ENCODE measurements at places on chromosomes 12 and 14.

DNA sequence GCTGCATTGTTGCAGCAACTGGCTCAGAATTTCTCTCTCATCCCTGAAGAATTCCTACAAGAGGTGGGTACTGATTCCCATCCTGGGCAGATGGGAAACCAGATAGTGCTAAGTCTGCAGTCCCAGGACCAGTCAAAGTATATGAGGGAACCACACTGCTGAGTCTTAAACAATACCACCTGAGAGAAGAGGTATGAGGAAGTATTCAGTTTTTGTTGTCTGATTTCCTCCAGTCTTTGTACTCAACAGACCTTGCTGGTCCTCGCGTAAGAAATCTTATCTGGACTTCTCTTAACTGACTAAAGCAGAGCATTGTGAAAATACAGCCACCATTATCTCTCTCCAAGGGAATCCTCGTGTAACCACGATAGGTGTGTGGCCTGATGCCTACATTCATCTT lies 3.6 kb upstream of the EDDM3A start:
- DNase-seq = no peak

DNA sequence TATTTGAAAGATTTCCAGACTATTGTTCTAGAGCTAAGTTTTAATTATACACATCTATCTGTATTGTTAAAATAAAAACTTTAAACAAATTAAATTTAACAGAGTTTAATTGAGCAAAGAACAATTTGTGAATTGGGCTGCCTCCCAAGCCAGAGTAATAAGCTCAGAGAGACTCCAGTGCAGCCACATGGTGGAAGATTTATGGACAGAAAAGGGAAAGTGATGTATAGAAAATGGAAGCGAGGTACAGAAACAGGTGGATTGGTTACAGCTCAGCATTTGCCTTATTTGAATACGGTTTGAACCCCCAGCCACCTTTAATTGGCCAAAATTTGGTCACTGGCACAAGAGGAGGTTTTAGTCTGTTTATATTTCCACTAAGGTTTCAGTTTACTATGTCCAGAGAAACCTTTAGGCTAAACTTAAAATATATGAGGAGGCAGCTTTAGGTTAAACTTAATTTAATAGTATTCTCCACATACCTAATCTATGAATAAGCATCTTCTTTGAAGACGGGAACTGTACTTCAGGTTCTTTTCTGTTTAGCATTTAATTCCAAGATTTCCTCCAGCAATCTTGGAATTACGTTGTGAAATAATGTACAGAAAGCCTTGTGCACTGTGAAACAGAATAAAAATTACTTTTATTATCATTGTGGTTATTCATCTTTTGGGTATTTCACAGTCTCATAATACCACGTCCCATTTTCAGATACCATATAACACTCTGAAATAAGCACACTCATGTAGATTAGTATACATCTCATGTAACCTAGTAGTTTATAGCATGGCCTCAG lies 19.4 kb downstream of the SRGAP1 start:
- no peak for DNase-seq

GRCh38 chr12:6180268-6181051 lies 19.7 kb upstream of the CD9 start:
- DNase-seq = peak; percentile 27

- no peak for DNase-seq
Observed at GRCh38 chr12:10559244-10559643, 53.6 kb downstream of the EIF2S3B start.

DNA sequence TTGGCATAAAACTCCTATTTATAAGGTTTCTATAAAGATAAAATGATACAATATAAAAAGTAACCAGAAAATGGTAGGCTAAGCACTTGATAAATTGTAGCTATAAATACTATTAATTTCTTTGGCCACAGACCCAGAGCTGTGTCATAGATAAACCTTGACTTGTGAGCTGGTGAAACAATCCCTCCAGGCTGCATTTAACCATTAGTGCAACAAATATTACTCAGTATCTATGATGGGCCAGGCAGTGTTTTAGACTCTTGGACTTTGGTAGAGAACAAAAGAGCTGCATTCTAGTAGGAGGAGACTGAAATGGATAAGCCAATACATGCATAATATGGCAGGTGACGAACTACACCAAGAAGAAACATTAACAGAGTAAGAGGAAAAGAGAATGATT lies 178.1 kb downstream of the BTG1 start:
- no peak for DNase-seq

DNA sequence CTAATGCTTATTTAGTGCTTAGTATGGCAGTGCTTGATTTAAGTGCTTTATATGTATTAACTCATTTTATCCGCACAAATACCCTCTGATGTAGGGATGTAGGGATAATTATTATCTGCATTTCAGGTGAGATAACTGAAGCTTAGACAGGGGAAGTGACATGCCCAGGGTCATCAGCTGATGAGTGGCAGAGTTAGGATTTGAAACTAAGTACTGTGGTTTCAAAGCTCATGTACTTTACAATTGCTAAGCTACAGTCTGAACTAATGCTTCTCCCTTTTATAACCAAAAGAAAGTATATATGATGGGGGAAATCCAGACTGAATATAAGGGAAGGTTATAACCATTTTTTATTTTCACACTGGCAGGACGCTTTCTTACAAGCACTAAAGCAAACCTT lies 229.6 kb upstream of the NAV3 start:
- no peak for DNase-seq

- no peak for DNase-seq
Observed at GRCh38 chr12:16027002-16027401, 115.9 kb downstream of the DERA start.

- DNase-seq = no peak
Observed at GRCh38 chr12:31227401-31227981, 98.5 kb downstream of the SINHCAF start.

DNA sequence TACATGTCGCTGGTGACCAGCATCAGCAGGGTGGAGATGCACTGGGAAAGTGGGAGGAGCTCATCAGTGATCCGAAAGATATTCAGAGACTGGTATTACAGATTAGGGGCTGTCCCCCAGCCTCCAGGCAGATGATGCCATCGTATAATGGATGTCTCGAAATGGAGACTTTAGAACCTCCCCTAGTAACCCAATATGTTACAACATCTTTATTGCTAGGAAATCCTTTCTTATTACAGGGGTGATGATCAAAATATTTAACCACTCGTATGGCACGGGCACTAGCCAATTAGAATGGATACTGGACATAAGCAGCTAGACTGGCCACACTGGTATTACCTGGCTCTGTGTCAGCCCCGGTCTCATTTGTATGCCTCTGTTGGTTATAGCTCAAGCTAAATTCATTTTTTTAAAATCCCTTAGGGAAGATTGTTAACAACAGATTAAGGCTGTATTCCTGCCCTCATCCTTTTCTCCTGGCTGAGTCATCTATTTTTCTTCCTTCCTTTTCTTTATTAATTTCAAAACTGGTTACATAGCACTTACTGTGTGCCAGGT lies 10.8 kb upstream of the CEBPE start:
- DNase-seq = no peak

DNA sequence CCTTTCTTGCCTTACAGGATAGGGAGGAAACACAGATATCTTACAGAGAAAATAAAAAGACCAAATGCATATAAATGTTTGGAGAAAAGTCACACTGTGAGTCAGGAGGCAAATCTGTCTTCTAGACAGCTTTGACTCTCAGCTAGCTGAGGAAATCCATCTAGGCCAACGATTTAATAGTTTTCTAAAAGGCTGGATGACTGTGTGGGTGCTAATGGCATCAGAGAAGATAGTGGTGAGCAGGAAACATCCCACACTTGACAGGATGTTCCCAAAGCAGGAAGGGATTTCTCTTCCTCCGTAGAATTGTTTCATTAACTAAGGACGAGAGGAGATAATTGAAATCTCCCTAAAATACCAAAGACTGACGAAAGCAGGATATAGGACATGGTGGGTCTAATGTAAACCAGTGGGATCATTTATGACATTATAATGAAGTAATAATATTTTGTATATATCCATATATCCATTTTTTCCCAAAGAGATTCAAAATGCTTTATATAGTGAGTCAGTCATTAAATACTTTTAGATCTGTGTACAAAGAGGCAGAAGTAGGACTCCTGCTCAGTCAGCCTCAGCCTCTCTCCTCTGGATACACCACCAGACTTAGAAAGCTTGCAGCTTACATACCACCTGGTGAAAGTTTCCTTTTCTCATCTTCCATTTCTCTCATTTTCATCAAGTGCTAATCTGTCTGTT lies 44.3 kb upstream of the PSMA6 start:
- DNase-seq = no peak

DNA sequence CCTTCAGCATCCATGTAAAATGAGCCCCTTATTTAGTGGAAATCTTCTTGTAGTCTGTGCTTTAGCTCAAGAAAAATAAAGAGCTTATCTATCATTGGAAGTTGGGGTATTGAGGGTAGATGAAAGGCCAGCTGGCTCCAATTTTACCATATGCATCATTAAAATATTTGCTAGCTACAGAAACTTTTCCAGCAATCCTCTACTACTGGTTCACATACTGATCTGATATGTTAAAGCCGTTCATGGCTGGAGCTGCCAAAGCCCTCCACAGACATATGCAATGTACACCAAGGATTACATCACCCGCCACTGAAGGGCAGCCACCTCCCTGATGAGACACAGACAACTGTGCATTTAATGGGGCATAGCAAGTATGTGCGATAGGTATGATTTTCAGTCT lies 1205.3 kb downstream of the GALC start:
- DNase-seq = no peak

DNA sequence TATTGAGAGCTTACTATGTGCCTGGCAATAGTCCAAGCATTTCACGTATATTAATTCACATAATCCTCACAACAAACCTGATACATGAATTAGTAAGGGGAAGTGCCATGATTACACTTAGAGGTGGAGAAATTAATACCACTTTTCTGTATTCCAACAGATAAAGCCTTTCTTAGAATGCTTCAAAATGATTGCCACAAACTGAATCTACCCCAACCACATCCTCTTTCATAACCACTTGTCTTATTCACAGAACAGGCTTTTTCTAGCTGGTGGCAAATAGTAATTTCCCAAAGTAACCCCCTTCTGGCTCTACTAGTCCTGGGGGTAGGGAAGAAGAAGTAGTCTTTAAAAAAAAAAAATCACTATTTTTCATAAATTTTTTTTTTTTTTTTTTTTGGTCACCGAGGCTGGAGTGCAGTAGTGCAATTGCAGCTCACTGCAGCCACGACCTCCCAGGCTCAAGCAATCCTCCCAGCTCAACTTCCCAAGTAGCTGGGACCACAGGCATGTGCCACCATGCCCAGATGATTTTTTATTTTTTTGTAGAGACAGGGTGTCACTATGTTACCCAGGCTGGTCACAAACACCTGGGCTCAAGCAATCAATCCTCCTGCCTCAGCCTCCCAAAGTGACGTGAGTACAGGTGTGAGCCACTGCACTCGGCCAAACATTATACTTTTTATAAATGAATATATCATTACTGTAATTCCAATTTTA lies 59.0 kb upstream of the ARID2 start:
- no peak for DNase-seq

DNA sequence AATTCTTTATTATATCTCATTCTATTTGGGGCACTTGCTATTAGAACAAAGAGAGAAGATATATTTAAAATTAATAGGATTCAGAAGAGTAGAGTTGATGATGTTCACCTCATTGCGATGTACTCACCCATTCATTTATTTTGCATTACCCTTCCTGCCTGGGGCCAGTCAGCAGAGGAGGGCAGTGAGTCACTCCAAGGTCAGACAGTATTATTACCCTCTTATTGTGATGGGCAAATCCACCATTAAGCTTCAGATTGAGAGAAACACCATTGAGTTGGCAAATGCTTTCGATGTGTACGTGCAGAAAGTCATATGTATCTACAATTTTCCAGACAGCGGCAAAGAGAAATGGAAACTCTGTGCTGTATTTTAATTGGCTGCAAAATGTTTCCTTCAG lies 134.2 kb downstream of the BICD1 start:
- no peak for DNase-seq

DNA sequence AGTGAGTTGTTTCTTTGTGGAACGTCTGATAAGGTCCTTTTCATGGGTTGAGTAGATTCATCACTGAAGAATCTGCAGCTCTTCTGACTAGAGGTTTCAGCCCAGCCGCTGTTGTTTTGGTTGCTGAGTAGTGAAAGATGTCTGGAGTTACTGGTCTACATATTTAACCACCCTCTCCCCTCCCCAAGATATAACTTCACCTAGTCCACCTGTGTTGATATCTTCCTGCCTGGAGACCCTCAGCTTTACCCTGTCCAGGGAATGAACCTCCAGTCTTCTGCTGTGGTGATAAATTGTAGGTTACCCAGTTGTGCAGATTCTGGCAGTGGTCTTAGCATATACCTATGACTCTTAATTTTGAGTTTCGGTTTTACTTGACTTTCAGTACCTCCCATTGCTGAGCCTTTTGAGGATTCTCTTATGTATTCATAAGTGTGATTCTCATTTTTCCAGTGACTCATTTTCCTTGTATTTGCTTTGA lies 62.9 kb downstream of the CCDC91 start:
- no peak for DNase-seq

DNA sequence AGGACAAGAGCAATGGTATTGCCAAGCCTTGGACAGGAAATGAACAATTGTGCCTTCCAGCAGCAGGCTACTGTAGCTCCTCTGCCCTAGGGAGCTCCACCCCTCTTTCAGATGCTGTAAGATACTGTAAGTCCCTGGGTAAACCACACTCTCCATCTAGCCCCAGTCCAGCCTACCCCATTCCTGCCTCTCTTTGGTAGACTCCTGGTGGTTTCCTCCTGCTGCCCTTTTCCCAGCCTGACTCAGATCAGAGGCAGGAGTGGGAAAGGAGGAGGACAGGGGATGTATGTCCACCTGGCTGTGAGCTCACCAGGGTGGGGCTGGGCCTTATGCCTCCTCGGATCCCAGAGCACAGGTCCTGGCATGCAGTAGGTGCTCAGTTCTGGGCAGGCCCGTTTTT lies 174.6 kb downstream of the ESRRB start:
- no peak for DNase-seq

GRCh38 chr12:58883576-58884334 lies 36.5 kb downstream of the LRIG3 start:
- DNase-seq = no peak

GRCh38 chr14:98913967-98914650 lies 357.9 kb downstream of the BCL11B start:
- DNase-seq = no peak

DNA sequence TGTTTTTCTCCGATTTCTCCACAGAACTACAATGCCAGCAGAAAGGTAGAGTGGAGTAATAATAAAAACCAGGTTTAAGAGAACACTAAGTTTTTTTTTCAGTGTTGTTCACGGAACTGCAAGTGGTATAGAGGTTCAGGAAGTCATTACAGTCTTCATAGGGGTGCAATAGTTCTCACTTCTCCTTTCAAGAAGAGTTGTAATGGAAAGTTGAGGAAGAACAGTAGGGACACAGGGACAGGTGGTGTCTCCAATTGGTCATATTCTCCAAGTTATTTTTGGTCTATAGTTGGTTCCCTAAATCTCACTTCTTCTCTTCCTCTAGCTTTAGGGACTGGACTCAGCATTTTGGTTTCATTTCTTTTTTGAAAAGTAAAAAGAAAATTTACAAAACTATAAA lies 894.0 kb downstream of the NRXN3 start:
- no peak for DNase-seq

- DNase-seq = no peak
Observed at GRCh38 chr12:108696111-108696995, 35.0 kb downstream of the CORO1C start.
